SHP77 treated with DMSO at 0.1 percent for 48 hours (cell line): ENCODE measurements at places on chromosomes 7 and 10.

DNA sequence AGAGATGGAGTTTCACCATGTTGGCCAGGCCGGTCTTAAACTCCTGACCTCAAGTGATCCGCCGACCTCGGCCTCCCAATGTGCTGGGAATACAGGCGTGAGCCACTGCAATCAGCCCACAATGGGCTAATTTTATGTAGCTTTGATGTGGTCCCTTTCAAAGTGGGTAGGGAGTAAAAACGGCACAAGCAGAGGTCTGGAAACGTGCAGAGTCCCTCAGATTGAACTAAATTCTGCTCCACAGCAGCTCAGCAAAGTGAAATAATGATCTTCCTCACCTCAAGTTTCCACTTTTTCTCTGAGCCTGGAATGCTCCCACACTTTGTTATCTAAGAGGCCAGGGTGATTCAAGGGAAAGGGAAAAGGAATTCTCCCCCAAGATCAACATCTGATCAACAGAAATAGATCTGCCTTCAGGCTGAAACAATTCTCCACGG, 6.1 kb downstream of the CCDC3 start:
- DNase-seq: no peak

DNA sequence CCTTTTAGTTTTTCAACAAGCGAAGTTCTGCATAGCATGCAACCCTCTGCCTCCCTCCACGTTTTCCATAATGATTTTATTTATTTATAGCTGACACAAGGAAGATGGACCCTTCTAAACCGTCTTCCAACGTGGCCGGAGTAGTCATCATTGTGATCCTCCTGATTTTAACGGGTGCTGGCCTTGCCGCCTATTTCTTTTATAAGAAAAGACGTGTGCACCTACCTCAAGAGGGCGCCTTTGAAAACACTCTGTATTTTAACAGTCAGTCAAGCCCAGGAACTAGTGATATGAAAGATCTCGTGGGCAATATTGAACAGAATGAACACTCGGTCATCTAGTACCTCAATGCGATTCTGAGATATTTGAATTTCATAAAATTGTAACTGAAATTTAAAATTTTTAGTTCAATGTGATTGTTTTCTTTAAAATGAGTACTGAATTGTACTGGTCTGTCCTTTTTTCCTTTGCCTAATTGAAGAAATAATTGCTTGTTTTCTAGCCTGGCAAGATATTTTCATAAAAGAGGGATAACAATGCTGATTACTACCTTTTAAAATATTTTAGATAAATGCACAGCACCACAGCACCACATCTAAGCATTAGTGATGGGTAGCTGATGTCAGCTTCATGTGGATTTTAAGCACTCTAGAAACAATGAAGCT, 41.5 kb upstream of the SLC39A12 start:
- DNase-seq: peak; percentile 62

- DNase-seq: no peak
Observed at GRCh38 chr7:105636982-105637381, 55.7 kb upstream of the EFCAB10 start.

- DNase-seq: no peak
Observed at GRCh38 chr10:45602082-45602730, 70.4 kb downstream of the ZFAND4 start.

GRCh38 chr10:20976891-20977290, 79.8 kb upstream of the NEBL start:
- no peak for DNase-seq

DNA sequence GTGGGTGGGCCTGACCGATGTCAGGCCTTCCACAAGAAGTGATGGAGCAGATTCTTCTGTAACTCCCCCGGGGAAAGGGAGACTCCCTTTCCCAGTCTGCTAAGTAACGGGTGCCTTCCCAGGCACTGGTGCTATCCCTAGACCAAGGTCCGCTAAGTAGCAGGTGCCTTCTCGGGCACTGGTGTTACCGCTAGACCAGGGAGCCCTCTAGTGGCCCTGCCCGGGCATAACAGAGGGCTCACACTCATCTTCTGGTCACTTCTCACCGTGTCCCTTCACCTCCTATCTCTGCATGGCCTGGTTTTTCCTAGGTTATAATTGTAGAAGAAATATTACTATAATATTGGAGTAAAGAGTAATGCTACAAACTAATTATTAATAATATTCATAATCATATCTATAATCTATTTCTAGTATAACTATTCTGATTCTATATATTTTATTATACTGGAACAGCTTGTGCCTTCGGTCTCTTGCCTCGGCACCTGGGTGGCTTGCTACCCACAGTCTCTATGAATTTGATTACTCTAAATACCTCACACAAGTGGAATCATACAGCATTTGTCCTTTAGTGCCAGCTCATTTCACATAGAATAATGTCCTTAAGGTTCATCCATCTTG, 1378.7 kb downstream of the XPNPEP1 start:
- peak; percentile 16 for DNase-seq

DNA sequence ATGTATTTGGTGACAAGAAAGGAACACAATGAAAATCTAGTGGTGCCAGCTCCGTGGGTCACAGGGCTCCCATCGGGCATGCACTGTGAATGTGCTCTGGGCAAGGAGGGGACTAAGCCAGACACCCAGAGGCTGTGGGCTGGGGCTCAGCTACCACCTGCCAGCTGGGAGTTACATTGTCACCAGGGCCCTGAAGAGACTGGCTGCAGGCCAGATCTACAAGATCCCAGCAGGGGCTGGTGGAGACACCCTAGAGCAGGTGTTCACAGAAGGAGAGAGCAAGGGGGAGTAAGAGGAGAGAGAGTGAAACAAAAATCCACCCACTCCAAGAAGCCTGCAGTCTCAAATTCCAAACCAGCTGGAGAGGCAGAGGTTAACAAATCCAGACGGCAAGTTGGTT, 116.6 kb upstream of the ADCY1 start:
- peak; percentile 88 for DNase-seq

GRCh38 chr7:7321681-7322080, 139.3 kb downstream of the C1GALT1 start:
- no peak for DNase-seq

DNA sequence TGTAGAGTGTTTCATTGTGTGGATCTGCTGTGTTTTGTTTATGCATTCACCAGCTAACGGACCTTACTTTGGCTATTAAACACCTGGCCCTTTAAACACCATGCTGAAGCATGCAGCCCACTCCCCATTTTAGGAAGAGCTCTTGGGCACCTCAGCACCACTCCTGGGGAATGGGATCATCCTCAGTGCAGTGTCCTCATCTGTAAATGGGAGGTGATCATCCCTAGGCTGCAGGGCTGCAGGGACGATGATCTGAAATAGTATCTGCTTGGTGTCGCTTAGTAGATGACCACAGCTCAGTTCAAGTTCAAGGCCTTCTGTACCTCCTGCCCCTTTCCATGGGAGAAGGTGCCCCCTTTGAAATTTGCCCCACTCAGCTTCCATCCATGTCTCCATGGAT, 229.9 kb downstream of the TCF7L2 start:
- no peak for DNase-seq

DNA sequence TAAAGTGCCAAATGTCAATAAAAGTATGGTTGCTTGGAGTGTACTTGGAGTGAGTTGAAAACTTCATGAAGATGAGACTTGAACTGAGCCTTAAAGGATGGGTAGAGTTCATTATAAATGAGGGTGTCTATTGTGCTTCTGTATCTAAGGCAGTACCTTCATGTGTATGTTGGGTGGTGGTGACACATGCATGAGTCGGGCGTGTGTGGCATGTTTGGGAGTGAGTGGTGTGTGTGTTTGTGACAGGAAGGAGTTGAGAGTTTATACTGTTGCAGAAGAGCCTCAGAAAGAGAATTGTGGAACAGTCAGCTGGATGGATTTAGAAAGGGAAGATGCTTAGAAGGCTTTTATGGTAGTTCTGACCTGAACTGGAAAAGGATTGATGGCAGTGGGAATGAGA, 6.0 kb upstream of the ZRANB1 start:
- DNase-seq: no peak

DNA sequence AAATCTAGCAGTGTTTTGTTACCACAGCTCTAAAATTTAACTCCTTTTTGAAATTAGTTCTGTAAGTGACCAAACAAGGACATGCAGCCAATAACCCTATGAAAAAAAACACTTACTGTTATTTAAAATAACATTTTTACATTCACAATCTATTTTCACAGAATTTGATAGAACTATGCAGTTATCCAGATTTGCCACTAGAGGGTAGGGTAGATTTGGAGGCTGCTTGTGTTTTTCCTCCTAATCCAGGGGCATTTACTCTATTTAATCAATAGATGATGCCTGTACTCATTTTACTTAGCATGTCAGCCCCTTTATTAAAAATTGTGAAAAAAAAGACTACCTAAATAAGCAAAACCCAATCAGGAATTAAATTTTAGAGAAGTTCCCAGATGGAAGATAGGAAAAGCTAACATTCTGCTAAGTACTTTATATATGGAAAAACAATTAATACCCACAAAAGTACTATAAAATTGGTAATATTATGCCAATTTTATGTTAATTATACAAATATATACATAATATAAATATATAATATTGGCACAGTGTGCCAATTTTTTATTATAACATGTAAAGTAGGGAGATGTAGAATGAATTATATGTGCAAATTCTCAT, 18.1 kb upstream of the LIPK start:
- DNase-seq: no peak

DNA sequence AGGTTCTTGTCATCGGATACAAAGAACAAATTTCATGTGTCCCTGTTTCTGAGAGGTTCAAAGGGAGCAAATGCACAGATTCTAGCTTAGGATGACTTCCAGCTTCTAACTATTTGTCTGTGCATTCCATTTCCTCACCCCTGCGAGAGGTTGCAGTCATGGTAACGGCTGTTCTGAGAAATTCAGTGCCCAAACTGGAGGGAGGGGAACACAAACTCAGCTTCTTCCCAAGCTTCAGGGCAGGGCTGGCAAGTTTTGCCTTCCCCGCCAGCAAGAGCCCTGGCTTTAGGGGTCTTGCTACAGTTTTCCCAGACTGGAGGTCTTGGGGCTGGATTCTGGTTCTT, 11.1 kb downstream of the FAS start:
- no peak for DNase-seq

- DNase-seq: no peak
Observed at GRCh38 chr7:77806425-77806824, 7.9 kb downstream of the PHTF2 start.

DNA sequence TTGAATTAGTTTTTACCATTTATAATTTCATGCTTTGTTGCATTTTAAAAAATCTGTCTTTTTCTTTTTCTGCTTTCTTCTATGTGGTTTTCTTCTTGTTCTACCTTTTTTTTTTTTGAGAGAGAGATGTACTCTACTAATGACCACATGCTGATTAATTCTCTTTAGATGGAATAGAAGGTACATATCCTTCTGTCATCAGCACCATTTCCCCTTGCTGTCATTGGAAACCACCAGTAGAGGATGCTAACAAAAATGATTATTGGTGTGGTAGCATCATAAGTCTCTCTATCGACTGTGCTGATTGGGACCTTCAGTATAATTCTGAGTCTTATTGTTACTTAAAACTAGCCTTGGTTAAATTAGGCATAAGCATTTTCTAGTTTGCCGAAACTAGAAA, 3.6 kb downstream of the ZEB1 start:
- no peak for DNase-seq

- no peak for DNase-seq
Observed at GRCh38 chr10:120689777-120690529, 161.2 kb upstream of the WDR11 start.

DNA sequence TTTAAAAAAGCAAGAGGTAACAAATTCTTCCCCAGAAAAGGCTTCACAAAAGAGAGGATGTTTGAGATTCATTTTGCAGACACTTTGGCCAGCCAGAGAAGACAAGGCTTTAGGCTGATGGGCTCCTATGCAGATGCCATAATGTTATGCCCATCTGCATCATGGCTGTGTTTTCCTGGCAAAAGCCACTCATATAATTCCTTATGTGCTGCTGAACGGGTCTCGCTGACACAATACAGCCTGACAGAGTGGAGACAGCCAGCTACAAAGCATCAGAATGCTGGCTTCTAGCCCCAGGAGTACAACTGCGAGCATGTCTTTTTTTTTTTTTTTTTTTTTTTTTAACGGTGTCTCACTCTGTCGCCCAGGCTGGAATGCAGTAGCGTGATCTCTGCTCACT, 1157.4 kb upstream of the AUTS2 start:
- no peak for DNase-seq

- DNase-seq: no peak
Observed at GRCh38 chr7:102165136-102165535, 121.5 kb upstream of the SH2B2 start.

DNA sequence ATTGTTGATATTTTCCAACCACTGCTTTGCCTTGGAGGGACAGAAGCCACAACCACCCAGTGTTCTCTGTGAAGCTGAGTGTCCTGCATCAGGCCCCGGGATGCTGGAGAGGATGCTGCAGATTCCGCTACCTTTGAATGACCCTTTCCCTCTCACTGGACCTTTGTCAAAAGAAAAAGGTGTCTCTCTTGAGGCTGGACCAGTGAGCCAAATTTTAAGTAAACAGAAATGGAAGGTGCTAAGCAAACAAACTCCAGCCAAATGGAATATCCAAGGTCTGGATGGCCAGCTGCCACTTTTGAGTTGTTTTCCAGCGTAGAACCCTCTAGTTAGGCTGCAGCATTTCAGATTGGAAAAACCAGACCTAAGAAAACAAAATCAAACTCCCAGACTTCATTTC, 145.5 kb downstream of the TRIL start:
- DNase-seq: peak; percentile 77

GRCh38 chr10:11192304-11193000, 174.8 kb downstream of the CELF2 start:
- no peak for DNase-seq

DNA sequence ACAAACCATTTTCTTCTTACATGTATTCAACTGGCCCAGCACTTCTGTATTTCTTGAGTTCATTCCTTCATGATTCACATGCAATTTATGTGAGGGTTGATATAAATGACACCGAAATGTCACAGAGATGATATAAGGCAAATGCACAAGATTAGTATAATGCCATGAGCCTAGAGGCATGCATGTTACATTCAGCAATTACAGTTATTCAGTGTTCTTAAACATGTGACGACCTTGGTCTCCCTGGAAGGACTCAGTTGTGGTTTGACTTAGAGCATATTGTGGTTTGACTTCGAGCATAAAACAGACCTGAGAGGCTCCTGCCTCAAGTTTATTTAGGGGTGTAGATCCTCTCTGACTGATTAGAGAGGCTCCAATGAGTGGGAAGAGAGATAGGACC, 752.1 kb upstream of the POM121L12 start:
- no peak for DNase-seq

GRCh38 chr10:131310142-131310541, 1.4 kb downstream of the TCERG1L start:
- no peak for DNase-seq

DNA sequence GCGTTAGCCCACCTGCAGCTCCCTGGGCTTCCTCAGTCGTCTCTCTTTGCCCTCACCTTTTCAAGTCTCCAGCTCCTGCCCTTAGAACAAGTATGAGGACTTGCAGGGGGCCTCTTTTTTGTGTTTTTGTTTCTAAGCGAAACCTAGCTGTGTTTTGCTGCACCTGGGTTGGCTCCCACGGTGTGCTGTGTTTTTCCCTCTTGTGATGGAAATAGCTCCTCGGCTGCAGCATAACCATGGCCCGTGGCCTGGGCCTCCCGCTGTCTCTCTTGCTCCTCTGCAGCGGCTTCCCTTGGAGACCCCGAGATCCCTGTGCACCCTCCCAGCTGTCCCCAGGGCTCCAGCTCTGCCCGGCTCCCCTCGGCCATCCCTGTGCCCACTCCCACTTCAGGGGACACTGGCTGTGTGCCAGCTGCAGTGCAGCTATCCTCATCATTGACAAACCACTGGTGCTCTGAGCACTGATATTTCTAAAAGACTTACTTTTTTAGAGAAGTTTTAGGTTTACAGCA, 75.6 kb upstream of the TCERG1L start:
- DNase-seq: no peak
